AG09309 (cell line): ENCODE measurements at places on chromosomes 1 and 21.

DNA sequence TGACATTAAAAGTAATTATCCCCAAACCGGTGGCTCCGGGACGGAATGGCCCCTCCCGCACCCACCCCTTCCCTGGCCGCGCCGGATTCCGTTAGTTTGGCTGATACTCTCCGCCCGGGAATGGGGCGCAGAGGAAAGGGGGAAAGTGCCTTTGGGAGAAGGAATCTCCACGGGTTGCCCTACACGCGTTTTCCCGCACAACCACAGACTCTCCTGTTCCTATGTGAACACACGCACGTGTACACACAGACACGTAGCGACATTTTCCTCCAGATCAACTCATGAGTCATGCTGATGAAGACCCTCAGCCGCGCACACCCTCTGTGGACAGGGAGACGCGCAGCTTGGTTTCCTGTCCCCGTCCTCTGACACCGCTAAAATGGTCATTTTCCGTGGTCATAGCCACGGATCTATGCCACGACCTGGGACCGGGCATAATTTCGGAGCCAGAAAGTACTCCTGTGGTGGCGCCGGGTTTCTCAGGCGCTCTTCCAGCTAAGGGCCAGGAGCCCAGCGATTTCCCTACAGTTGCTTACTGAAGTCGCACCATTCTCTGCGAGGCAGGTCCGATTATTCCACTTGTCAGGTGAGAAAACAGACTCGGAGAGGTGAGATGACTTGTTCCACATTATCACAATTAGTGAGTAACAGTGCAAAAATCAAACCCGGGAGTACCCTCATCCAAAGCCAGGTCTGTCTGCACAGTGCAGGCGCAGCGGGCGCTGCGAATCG lies 4.0 kb upstream of the DMRTA2 start:
- DNase-seq: no peak

DNA sequence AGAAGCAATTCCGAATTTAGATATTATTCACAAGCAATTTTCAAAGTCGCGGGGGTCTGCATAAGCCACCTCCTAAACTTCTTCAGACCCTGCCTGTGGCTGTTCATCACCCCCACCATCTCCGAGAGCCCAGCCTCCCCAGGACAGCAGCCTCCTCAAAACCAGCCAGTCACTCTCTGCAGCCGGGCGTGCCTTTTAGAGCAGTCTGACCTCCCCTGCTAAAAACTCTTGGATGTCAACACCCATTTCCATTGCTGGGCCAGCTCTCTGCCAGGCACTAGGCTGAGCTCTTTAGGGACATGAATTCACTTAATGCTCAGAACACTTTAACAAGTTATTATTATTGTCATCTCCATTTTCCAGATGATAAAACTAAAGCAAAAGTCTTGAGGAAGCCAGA lies 11.7 kb downstream of the ADPRS start:
- no peak for DNase-seq

DNA sequence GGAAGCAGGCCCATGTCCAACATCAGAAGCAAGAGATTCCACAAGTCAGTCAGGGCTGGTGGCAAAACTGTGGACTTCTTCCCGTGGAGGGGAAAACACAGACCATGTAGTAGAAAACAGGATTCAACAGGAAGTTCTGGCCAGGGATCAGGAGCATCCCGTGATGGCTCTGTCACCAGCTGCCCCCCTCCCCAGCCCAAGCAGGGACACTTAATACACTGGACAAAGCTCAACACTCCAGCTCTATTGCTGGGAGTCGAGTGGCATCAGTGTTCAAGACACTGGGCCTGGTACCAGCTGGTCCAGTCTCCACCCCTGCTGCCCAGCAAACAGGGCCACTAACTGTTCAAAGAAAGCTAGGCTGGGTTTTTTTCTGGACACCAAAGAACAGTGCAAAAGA lies 3.7 kb downstream of the SLC45A3 start:
- DNase-seq: no peak

GRCh38 chr1:89201106-89201794 lies 2.5 kb upstream of the GBP4 start:
- no peak for DNase-seq

DNA sequence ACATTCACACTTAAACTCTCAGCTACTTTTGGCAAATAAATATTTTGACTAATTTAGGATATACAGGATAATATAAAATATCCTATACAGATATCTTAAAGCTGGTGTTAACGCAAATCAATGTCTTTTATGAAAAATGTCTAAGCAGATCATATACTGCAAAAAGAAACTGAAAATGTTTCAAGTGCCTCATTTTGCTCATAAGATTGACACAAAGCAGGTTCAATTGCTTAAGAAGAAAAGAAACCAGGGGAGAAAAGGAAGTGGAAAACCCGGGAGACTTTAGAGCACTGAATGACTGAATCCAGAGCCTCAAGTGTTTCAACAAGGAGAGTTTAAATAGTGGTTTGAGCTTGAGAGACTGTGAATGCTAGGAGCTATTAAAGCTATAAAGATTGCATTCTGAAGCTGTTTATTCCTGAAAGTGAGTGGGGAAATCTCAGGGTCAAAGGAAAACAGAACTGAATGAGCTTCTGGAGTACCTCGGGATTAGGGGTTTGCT lies 1943.0 kb downstream of the MRPL39 start:
- DNase-seq: no peak

GRCh38 chr1:233679030-233679429 lies 65.1 kb downstream of the KCNK1 start:
- no peak for DNase-seq

- DNase-seq: no peak
Measured at GRCh38 chr1:41868241-41868998, 50.3 kb downstream of the HIVEP3 start.

- no peak for DNase-seq
Measured at GRCh38 chr1:84379917-84380180, 18.4 kb upstream of the DNASE2B start.

DNA sequence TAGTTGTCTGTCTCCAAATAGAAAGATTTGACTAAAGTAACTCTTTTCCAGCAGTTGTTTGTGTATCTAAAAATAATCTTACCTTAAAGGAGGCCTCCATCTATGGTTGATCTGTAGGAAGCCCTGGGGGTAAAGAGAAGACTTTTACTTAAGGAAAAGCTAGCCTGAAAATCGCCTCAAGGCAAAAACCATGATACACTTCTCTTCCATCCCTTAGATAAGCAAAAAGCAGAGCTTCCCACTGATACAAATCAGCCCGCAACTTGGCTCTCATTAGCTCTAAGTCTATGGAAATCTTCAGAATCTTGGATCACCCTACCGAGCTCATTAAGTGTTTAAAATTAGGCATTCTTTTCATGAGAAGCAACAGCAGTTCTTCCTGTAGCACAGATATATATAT lies 576.9 kb upstream of the PTBP2 start:
- DNase-seq: no peak

DNA sequence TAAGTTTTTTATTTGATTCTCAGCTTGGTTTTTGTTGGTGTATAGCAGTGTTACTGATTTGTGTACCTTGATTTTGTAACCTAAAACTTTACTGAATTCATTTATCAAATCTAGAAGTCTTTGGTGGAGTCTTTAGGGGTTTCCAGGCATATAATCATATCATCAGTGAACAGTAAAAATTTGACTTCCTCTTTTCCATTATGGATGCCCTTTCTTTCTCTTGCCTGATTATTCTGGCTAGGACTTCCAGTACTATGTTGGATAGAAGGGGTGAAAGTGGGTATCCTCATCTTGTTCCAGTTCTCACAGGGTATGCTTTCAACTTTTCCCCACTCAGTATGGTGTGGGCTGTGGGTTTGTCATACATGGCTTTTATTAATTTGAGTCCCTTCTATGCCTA lies 23.6 kb upstream of the MAB21L3 start:
- no peak for DNase-seq

- DNase-seq: no peak
Measured at GRCh38 chr1:50109647-50110075, 941 bp downstream of the ELAVL4 start.

DNA sequence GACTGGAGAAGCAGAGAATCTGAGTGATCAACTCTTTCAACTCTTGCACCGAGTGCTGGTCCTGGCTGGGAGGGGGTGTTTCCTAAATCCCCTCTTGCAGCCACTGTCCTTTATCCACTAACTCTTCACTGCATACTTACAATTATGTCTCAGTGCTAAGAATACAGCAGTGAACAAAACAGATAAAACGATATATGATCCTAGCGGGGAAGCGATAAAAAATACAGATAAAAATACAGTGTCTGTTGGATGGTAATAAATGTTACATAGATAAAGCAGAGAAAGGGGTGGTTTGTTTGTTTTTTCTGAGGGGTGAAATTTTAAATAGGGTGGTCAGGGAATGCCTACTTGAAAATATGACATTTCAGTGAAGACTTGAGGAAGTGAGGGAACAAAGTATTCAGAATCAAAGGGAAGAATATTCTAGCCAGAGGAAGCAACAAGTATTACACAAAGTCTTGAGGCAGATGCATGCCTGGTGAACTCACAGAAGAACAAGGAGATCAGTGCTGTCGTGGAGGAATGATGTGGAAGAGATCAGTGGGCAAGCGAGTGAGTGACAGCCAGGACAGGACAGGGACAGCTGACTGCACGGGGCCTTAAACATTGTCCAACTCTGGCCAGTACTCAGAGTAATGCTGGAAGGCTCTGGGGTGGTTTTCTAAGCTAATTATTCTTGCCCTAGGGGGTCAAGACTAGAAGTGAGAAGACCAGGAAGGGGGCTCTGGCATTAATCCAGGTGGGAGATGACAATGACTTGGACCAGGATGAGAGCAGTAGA lies 110.0 kb downstream of the APP start:
- no peak for DNase-seq

- DNase-seq: no peak
Measured at GRCh38 chr1:202205523-202206190, 12.1 kb downstream of the LGR6 start.

- no peak for DNase-seq
Measured at GRCh38 chr21:44291078-44291935, 5.6 kb downstream of the AIRE start.

GRCh38 chr1:193472838-193473398 lies 286.5 kb upstream of the B3GALT2 start:
- DNase-seq: no peak

DNA sequence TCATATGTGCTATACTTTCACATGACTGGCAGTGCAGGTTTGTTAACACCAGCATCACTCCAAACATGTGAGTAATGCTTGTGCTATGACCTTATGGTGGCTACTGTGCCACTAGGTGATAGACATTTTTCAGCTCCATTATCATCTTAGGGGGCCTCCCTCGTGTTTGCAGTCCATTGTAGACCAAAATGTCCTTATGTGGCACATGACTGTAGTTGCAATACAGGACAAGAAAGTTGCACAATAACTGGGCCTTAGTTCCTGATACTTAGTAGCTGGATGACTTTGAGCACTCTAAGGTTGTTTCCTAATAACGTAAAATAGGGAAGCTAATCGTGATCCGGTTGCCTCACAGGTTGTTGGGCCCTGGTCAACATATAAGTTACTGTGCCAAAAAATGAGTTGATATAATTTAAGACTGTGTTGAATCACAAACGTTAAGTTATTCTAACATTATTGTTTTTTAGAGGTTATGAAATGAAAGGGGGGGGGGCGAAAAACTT lies 511 bp upstream of the SNX27 start:
- peak; percentile 31 for DNase-seq

DNA sequence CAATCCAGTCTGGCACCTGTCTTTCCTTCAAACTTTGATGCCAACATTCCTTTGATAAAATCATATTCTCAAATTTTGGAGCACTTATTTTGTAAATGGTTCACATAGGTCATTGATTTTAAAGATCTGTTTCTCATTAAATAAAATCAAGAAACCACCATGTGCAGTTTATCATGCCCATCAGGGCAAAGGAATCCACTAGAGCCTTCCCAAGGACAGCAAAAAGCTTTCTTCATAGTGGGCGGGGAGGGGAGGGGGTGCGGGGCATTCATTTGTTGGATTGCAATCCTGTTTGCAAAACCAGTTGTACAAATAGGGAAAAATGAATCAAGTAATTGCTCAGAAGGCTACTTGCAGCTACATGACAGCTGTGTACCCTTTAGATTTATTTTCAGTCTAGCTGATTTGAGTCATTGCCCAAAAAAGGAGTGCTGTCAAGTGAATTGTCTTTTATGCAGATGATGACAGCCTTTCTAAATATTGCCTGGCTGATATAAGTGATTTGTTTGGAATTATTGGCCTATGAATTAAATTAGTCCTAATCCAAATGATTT lies 23.0 kb downstream of the LRRC8B start:
- DNase-seq: peak; percentile 45

- DNase-seq: no peak
Measured at GRCh38 chr1:96487971-96488370, 233.6 kb upstream of the PTBP2 start.

DNA sequence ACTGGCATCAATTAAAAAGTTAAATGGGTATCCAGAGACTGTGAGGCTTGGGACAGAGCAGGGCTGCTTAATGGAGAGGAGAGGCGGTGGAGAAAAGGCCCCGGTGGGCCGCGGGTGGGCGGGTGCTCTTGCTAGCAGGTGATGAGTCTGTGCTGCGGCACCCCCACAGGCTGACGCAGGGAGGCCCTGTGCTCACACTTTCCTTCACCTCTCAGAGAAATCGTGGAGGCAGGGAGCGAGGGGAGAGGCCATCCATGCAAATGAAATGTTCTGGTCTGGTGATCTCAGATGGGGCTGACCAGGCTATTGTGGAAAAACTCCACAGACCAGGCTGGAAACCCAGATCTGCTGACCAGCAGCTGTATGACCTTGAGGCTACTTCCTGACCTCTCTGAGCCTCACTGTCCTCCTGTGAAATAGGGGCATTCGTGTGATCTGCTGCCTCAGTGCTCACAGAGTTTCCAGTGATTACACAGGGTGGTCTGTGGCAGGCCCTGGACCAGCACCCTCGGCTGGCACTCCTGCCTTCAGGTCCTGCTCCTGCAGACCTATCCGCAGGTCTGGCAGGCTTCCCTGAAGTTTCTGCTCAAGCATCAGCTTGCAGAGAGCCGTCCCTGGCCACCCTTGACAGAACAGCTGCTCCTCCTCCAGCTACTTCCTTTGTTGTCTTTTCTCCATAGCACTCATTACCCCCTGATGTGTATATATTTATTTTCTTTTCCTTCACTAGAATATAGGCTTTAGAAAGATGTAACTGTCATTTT lies 89.2 kb downstream of the BEND5 start:
- no peak for DNase-seq

GRCh38 chr21:36729310-36729970 lies 30.5 kb downstream of the SIM2 start:
- DNase-seq: no peak

DNA sequence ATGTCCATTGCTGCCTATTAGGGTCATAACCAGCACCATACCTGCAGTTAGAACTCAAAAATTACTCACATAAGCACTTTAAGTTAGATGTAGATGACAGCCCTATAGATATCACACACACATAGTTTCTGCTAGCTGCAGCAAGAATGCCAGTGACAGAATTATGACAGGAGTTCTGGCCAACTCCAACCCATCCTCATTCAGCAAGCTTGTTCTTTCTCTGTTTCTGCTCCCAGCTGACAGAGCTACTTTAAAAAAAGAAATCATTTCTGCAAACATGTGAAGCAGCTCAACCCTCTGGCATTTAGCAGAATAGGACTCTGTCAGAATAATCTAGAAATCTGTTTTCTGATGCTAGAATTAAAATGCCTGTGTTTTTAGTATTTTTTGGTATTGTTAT lies 23.8 kb upstream of the OTUD7B start:
- DNase-seq: no peak

DNA sequence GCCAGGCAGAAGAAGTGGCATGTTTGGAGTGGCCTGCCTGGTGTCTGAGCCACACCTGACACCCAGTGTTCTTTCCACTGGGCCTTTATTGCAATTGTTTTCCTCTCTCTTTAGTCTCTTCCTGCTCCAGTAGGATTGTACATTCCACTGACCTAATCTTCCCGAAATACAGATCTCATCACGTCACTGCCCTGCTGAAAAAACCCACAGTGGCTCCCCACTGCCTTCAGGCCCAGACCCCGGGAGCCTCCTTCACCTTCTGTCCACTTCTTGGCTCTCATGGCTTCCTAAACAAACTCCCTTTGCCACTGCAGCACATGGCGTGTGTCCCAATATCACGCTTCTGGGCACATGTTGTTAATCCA lies 25.3 kb upstream of the ATP5PO start:
- no peak for DNase-seq
